ENCODE measurements at places on chromosomes 2 and 18.

- no peak for DNase-seq
Measured at GRCh38 chr2:167715932-167716331, 531.5 kb downstream of the STK39 start.

- no peak for DNase-seq
Measured at GRCh38 chr18:12750715-12751502, 48.1 kb downstream of the PSMG2 start.

- DNase-seq: no peak
Measured at GRCh38 chr2:24597181-24597870, 106.3 kb downstream of the NCOA1 start.

- DNase-seq: no peak
Measured at GRCh38 chr2:7609974-7610373, 692.8 kb downstream of the RNF144A start.

- DNase-seq: no peak
Measured at GRCh38 chr2:166127217-166128155, at the start of gene SCN1A. Gene SCN1A, minus strand, starts transcription at chr2:166128020. Its CDS starts 54,399 bp downstream, at chr2:166073621.

DNA sequence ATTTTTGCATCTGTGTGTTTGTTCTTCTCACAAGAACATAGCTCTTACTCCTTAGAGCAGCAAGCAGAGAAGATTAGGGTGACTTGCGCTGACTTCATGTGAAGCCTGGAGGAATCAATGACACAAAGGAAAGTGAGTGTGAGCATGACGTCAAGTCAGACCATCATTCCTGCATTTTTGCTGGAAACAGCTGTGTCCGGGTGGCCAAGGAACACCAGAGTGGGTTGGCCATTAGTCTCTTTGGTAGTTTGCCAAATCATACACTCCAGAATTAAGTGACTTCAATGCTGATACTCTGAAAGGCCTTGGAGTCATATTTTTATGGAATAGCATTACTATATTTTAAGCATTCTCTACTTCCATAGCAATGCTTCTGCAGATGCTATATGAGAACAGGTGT, 597.2 kb downstream of the DCDC2C start:
- DNase-seq: no peak

DNA sequence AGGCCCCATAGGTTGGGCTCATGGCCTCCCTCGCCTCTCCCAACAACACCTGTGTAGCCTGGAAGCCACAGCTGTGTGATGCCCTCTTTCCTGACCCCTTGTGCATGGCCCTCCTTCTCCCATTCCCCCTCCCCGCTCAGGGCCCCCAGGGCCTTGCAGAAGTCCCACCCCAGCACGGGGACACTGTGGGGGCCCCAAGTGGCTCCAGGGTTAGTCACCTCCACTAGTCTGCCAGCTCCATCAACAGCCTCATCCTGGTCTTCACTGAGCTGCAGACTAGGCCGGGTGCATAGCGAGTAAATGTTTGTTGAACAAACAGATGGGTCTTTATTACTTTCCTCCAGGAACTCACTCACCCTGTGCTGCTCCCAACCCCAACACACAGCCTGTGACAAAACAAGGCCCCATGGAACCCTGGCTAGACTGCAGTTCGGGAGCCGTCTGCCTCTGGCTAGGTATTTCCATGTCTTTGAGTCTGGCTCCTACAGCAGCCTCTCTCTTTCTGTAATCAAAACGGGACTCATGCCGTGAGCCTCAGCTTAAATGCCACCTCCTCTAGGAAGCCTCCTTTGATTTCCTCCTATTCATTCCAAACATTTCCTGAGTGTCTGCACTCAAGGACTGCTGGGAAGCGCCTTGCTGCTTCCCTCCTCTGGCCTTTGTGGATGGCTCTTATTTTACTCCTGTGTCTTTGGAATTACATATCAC, 109.9 kb upstream of the ID2 start:
- DNase-seq: no peak

DNA sequence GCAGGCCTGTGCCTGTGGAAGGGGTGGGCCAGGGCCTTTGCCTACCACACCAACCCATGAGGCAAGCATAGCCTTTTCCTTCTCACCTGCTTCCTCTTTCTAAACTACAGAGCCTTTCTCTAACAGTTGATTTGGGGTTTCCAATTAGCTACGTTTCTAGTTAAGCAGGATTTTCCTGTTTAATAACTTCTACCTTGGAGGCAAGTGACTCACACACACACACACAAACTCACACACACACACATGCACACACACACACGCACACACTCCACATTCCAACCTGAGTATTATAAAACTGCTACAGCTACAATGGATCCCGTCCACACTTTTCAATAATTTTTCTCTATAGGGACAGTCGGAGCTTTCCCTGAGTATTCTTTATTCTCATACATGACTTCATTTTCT, 84.9 kb downstream of the SOX11 start:
- no peak for DNase-seq

DNA sequence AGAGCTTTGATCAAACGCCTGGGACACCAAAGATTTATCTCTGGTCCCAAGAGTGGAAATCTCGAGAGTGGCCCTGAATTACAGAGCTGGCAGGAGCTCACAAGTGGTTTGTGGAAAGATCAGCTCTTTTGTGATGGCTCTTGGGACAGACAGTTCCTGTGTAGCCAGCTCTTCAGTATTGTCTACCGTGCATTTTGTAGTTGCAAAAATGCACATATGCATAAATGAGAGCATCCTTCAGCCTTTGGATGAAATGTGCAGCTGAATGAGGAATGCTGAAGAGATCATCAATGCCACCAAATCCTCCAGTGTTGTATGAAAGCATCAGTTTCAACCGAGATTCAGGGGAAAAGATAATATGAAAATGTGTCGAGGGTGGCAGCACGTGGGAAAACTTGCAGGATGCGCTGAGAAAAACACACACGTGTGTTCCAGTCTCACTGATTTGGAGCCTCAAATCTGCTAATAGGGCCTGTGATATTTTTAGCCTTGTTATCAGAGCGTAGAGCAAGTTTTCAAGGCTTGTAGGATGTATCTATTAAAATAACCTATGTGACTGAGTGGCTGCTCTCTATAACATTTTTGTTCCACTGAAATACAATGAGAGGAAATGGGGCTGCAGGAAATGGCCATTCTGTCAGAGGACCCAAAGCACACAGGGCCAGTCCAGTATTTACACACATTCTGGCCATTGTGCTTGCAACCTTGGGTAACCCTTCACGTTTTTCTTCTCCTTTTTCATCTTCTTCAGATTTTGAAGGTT, 138.7 kb downstream of the PRKCE start:
- DNase-seq: no peak

DNA sequence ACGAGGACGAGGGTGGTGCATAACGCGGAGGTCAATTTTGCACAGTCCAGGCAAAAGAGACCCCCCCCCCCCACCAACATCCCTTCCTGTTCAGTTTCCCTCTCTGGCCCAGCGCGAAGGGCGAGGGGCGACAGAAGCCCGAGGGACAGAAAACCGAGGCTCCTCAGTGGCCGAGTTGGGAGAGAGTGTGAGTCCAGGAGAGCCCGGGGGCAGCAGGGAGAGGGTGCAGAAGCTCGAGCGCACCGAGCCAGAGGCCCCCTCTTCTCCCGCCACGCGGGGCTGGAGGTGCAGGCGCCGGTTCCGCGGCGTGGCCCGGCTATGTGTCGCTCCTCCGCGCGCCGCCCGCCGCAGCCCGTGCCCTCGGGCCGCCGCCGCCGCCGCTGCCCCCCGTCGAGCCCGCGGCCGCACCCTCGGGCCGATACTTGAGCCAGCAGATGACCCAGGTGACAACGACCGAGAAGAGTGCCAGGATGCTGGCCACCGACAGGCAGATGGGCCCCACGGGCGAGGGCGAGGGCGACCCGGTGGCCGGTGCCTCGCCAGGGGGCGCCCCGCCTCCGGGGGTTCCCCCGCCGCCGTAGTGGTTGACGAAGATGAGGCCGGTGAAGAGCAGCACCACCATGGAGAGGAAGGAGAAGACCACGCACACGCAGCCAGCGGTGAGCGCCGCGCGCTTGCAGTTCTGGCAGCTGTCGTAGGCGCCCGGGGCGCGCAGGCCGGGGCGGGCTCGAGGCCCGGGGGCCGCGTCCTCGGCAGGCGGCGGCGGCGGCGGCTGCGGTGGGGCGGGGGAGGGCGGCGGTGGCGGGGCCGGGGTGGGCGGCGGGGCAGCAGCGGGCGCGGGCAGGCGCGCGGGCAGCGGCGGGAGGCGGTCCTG, 20.2 kb upstream of the PAX3 start:
- DNase-seq: no peak

DNA sequence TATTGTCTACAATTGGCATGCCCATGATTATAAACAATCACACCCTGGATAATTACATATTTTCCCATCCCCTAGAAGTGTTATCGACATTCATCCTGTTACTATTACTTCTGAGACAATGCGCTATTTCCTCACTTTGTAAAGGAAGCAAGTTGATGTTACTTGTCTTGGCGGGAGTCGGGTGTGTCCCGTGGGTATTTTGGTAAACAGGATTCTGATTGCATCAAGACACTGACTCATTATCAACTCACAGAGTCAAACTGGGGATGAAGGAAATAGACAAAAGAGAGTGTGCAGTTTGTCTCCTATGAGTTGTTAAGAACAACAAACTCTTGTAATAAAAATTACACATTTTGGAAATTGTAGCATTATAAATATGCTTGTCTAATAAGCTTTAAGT, 142.7 kb downstream of the GALR1 start:
- DNase-seq: no peak

GRCh38 chr2:5495586-5495985, 196.6 kb upstream of the SOX11 start:
- DNase-seq: no peak

GRCh38 chr18:59233017-59233410, 13.1 kb downstream of the GRP start:
- no peak for DNase-seq

- DNase-seq: no peak
Measured at GRCh38 chr2:204104811-204105210, 168.2 kb downstream of the ICOS start.

DNA sequence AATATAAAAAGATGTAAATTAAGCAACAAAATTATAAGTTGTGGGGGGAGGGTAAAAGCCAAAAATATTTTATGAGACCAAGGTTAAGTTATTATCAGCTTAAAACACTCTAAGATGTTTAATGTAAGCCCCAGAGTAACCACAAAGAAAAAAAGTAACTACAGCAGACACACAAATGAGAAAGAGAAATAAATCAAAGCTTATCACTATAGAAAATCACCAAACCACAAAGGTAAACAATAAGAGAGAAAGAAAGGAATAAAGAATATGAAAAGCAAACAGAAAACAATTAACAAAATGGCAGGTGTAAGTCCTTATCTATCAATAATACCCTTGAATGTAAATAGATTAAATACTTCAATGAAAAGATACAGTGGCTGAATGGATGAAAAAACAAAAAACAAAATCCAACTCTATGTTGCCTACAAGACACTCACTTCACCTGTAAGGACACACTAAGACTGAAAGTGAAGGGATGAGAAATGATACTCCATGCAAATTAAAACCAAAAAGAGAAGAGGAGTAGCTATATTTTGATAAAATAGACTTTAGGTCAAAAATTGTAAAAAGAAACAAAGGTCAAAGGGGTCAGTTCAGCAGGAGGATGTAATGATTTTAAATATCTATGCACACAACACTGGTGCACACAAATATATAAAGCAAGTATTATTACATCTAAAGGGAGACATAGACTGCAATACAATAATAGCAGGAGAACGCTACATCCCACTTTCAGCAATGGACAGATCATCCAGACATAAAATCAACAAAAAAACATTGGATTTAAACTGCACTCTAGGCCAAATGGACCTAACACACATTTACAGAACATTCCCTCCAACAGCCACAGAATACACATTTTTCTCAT, 80.7 kb downstream of the PTPN2 start:
- no peak for DNase-seq

DNA sequence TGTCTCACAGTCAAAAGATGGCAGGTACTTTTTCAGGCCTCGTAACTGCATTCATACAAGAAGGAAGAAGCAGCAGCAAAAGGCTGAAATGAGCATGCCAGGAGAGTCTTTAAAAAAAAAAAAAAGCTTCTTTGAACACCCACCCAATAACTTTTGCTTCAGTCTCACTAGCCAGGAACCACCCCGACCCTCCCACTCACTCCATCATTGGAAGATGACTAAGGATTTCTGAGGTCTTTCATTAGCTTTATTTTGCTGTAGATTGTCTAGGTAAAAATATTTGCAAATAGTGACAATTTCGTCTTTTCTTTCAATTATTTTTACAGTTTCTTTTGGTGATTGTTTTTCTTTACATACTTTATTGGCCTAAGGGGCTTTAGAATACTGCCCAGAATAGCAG, 37.9 kb downstream of the RBBP8 start:
- no peak for DNase-seq

GRCh38 chr2:49080681-49081080, 73.6 kb downstream of the FSHR start:
- no peak for DNase-seq

GRCh38 chr2:134366359-134366758, 112.5 kb downstream of the MGAT5 start:
- DNase-seq: no peak

GRCh38 chr2:230503798-230504197, 87.8 kb downstream of the SP100 start:
- no peak for DNase-seq

GRCh38 chr2:141109633-141110032, 1021.2 kb downstream of the LRP1B start:
- no peak for DNase-seq

- DNase-seq: no peak
Measured at GRCh38 chr2:43049836-43050801, 176.3 kb downstream of the ZFP36L2 start.

DNA sequence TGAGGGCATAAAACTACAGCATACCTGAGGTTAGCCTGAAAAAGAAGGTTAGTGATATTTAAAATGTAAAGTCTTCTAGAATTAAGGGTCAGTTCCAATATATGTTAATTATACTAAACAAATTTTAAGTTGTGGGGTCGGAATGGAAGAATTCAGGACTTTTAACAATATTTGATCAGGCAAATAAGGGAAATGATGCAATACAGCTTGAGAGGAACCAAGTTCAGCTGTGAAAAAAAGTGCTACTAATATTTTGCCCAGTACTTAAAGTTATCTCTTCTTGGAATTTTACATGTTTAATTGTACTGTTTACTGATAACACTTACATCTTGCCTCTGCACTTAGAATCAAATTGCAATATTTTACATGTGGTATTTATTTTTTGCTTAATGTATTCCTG, 345.5 kb upstream of the CWC22 start:
- DNase-seq: no peak

DNA sequence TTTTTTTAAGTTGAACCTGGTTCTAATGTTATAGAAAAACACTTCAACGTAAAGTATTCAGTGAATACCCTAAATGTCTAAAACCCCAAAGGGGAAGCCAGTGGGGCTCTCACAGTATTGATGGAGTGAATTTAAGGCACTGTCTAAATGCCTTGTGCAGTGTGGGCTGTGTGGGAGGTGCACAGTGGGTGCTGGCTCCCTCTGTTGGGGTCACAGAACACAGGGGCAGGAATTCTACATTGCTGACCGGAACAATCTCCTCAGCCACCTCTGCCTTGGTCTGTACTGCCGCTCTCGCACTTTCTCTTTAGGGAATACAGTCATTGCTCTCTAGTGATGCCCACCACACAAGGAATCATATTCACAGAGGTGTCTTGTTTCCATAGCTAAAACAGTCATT, 45.4 kb downstream of the SPRED2 start:
- no peak for DNase-seq

All from stimulated activated CD8-positive, alpha-beta memory T cell treated with anti-CD3 and anti-CD28 coated beads, Interleukin-2, amount 100 ng/mL, for 1 hour (primary cell).